IPS-NIHi11 (cell line): ENCODE measurements at places on chromosomes 16 and 17.
A peak's percentile ranks its signal among the peaks of the same experiment; 100 is the strongest.

DNA sequence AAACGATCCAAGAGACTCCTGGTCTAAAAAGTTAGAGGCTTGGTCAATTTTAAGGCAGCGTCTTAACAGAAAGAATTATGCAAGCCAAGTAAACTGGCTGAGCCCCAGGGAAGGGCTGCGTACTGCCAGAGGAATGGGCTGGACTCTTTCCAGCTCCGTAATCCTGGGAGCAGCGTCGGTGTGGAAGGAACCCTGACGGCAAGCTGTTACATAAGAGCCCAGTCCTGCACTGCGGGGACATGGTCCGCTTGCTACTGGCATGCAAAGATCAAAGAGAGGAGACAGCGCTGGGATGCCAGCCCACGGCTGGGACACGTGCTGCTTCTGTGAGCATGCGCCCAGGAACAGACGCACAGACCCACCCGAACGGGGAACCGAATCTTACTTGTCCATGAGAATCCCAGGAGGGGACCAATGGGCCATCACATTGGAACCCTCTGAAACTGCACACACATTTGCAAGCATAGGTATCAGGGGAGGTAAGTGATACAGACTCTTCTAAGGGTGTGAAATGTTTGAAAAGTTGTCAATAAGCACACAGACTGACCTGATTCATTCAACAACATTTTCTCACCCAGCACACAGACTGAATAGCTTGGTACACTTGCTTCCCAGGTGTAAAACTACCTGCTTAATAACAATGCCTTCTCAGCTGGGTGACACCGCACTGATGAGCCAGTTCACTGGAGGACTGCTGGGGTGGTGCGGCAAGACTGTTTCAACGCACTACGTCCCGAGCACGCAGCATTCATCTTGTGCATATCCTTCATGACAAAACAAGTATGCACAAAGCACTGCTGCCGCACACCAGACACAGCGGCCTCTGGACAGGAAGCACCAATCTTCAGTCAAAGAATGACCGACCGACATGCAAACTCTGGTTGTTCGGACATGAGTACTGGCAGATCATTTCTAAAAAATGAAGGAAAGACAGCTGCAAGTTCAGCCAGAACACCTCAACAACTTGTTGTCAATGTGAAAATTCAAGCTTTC, 94.9 kb downstream of the ANKRD11 start:
- DNase-seq: peak; percentile 74

GRCh38 chr17:64315032-64315490, 52.0 kb upstream of the TEX2 start:
- DNase-seq: no peak

GRCh38 chr16:85928401-85928820, 29.4 kb downstream of the IRF8 start:
- DNase-seq: no peak

DNA sequence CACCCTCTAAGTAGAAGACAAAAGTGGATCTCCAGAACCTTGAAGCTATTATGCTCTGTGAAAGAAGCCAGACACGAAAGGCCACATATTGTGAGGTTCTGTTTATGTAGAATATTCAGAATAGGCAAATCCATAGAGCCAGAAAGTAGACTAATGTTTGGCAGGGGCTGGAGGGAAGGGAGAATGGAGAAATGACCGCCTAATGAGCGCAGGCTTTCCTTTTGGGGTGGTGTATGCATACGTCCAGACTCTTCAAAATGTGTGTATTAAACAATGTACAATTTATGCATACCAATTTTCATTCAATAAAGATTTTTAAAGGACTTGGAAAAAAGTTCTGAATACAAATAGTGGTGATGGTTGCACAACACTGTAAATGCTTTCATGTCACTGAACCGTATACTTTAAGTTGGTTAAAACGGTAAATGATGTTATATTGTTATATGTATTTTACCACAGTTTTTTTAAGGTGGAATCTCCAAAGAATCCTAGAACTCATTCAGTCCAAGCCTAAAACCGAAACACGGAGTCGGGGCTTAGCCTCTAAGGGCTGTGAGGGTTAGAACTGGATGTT, 397.4 kb downstream of the SOX9 start:
- DNase-seq: no peak

GRCh38 chr16:47109361-47109760, 34.4 kb downstream of the NETO2 start:
- no peak for DNase-seq

- no peak for DNase-seq
Measured at GRCh38 chr17:82528484-82529265, 9.1 kb downstream of the FOXK2 start.

DNA sequence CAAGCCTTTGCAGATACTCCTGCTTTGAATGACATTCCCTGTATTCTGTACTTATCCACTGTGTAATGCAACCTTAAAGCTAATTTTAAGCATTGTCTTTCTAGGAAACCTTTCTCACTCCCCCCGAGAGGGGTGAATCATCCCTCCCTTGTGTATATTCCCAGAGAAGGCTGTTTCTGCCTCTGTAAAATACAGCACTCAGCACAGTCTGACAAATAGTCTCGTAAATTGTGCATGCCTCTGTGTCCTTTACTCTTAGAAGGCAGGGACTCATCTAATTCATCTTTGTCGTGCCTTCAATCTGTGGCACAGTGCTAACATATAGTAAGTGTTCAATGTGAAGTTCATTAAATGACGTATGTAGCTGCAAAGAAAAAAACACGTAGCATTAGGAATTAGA, 200.7 kb downstream of the CA10 start:
- no peak for DNase-seq

DNA sequence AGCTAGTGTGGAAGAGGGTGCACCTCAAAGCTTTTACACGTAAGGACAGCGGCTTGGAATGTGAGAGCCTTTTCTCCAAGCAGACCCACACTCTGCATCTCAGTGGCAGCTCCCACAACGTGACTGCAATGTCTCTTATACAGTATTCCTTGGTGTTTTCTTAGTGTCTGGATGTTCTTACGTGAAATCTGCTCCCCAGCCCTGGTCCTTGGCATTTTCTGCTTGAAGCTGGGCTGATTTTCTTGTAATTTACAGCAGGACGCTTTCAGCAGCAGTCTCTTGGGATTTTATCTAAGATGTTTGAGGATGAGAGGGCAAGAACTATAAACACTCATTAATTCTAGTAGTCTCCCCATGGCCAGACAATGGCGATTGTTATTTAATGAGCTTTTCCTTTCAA, 12.1 kb upstream of the POLR3E start:
- DNase-seq: no peak

GRCh38 chr17:20961586-20961985, 81.2 kb downstream of the USP22 start:
- DNase-seq: no peak

- no peak for DNase-seq
Measured at GRCh38 chr17:57689254-57689653, 55.8 kb downstream of the CCDC182 start.

GRCh38 chr17:68539548-68540467, 27.6 kb downstream of the PRKAR1A start:
- DNase-seq: no peak

DNA sequence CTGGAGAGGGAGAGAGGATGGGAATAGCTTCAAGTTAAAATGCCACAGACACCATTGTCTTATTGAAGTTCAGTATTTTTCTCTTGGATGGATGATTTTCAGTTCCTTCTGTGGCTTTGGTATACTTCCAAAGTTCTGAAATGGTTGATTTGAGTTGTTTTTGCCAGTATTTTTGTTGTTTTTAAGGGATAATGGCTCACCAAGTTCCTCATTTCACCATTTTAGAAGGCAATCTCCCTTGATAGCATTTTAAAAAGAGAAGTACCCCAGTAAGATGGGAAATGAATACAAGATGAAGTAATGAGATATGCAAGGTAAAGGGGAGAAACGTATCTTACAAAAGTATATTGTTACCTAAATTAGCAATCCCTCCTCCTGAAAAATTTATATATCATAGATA, 18.5 kb upstream of the SPDYE4 start:
- DNase-seq: no peak

DNA sequence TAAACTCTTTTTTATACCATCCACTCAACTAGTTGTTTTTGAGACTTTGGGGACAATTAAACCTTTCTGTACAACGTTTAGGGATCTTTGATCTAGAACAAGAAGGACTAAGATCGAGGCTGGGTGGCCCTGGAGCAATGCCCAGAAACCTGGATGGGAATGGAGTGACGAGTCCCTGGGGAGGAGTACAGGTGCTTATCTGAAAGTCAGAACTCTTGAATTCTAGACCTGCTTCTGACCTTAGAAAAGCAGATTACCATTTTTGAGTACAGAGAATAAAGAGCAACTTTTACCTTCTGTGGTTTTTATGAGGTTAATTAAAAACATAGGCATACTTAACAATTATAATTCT, 17.8 kb downstream of the UBE2Z start:
- DNase-seq: no peak

GRCh38 chr16:1157639-1158455, 4.9 kb downstream of the CACNA1H start:
- no peak for DNase-seq

- DNase-seq: no peak
Measured at GRCh38 chr17:77449373-77449907, 308.7 kb downstream of the SEC14L1 start.

GRCh38 chr17:2707721-2708584, 3.6 kb downstream of the CLUH start:
- DNase-seq: peak; percentile 88

DNA sequence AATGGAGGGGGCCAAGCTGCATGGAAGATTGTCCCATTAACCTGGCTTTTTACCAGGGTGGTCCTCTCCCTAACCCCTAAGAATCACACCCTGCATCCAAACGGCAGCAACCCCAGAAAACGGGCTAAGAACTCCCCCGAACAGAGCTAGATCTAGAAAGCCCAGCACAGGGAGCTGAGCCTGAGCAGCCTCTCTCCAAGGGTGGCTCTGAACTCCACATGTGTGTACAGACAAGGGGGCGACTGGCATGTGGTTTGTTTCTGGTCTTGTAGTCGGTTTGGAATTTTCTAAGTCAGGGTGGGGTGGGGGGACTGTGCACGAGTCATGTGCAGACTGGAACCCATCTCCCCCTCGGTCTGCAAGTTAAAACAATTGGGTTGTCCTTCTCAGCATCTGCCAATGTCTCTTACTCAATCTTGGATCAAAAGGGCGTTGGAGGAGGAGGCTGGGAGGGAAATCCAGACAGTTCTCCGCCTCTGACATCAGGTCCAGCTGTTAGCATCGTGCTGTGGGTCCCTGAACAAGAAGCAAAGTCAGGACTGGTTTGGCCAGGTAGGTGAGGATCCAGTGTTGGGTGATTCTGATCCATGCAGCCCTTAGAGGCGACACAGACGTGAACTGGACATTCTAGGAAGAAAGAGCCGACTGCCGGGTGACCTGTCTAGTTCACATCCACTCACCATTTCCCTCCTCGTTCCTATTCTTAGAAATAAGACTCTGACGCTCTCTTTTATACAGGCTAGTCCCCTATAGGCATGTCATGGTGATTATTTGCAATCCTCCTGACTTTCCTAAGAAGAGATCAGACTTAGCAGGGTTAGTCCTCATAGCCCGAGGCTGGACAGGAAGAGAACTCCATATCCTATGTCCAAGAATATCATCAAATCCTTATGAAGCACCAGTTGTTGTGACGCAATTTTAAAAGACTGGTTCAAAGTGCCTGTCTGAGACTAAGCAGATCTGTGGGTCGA, 381.8 kb downstream of the SOX9 start:
- DNase-seq: no peak

DNA sequence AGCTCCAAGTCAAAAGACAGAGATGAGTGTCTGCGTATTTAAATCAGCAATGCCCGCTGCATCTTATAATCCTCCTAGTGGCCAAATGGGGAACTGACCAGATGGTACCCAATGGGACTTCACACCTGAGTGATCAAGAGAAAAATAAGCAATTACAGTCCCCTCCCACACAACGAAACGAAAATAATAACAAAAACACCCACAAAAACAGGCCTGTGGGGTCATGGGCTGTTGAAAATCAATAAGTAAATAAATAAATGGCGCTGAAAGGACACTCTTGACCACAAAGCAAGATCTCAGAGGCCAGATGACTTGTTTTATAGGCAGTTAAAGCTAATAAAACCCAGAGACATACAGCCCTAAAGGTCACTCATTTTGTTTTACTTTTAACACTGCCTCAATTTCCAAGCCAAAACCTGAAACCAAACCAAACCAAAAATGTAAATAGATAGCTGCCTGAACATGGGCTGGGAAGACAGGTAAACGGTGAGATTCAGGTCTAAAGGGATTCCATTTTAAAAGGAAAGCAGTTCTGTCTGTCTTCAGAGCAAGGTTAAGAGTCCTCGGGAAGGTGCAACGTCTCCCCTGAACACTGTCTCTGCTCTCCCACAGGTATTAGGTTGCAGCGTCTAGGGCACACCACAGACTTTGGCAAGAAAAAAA, 1.3 kb downstream of the ZNF821 start:
- peak; percentile 69 for DNase-seq

DNA sequence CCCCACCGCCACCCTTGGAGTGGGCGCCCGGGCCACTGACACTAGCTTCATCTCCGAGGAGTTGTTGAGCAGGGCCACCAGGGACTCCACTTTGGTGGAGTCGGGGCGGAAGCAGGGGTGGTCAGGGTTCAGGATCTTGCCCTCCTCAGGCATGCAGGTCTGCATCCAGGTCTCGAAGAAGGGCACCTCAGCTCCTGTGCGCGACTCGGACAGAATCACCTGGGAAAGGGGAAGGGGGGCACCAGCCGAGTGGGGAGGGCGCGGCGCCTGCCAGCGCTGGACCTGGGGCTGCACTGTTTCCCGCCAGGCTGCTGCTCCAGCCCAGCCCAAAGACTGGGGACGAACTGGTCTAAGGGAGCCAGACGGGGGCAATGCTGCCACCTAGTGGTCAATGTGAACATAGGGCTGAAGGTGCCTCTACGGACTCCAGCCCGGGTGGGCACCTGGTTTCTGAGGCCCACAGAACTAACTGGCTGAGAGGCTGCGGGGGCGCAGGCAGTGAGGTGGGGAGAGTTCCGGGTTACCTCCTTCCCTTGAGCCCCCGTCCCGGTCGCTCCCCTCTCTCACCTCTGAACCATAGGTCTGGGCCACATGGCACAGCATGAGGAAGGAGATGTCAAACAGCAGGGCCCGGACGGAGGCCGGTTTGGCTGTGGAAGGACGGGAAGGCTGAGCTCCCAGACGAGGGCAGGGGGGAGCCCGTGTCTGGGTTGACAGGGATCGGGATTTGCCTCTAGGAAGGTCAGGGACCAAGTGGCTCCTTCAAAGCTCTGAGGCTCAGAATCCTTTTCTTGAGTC, 11.8 kb downstream of the CSF3 start:
- peak; percentile 97 for DNase-seq

- no peak for DNase-seq
Measured at GRCh38 chr16:73210084-73210483, 162.2 kb upstream of the ZFHX3 start.

DNA sequence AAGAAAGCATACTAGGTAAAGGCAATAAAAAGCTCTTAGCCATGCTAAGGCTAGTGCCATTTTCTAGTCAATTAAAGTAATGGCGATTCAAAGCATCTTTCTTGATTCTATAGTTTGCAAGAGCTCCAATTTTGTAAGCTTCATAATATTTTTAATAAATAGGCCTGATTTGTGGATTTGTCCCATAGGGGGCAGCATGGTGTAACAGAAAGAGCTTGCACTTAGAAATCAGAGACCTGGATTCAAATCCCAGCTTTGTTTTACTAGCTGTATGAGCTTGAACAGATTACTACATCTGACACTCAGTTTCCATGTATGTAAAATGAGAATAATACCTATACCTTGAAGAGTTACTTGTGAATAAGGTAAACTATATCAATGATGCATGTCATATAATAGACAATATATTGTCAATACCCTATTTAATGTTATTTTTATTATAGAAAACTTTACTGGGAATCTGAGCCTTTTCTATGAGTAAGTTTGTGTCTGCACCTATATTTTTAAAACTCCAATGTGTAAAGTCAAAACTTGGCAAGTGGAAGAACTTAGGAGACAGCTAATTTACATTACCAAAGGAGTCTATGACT, 93.6 kb upstream of the NOG start:
- peak; percentile 15 for DNase-seq
